Thymus (tissue), 14 donors: ENCODE measurements at places on chromosomes 3 and 15. TPM values are rescaled to one million over a fixed set of nuclear protein-coding genes. Genes with fewer than 3 reads are reported as not detected.

GRCh38 chr15:96158938-96159337, 171.6 kb upstream of the NR2F2 start:
- no peaks in the 10 kb centered on the region for H3K4me1 ChIP-seq
- no peak overlapping the region for H3K4me3 ChIP-seq
- no peak for DNase-seq
- no peaks in the 10 kb centered on the region for H3K36me3 ChIP-seq
- H3K27me3 ChIP-seq, result no peaks in the 10 kb centered on the region

The GPR176 gene
- 2.9 TPM for total RNA-seq

- DNase-seq, result no peak
- no peaks in the 10 kb centered on the region for H3K36me3 ChIP-seq
- no peaks in the 10 kb centered on the region for H3K4me1 ChIP-seq
- no peaks in the 10 kb centered on the region for H3K27me3 ChIP-seq
- H3K27ac ChIP-seq, result no peak overlapping the region
- H3K4me3 ChIP-seq, result no peak overlapping the region
These were observed 29.1 kb downstream of the FGD5 start for GRCh38 chr3:14847613-14848541.

DNA sequence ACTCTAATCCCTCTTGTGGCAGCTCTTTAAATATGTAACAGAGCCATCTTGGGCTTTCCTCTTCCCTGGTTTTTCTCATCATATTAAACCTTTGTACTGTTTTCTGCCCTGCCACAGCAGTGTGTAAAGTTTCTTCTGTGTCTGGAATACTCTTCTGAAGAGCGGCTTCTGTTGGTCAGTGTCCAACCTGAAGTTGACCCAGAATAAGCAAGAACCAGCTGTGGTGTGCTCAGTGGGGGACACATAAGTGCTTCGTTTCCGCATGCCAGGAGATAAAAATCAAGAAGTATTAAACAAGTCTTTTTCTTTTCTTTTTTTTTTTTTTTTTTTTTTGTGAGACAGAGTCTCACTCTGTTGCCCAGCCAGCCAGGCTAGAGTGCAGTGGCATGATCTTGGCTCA, 173.2 kb upstream of the CHRM5 start:
- H3K27ac ChIP-seq, result no peak overlapping the region
- no peaks in the 10 kb centered on the region for H3K4me1 ChIP-seq
- H3K36me3 ChIP-seq, result no peaks in the 10 kb centered on the region
- H3K27me3 ChIP-seq, result no peaks in the 10 kb centered on the region
- no peak overlapping the region for H3K4me3 ChIP-seq

DNA sequence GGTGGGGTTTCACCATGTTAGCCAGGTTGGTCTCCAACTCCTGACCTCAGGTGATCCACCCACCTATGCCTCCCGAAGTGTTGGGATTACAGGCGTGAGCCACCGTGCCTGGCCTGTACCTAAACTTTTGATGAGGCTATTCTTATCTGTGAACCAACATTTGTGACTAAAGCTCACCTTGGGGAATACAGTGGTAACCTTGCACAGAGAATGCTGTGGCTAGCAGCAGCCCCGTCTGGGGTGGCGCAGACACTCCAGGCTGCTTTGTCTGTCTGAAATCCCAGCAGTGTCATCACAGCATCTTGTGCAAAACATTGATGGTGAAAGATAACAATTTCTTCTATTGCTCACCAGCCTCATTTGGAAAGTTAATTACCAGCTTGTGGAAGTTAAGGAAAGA, 58.9 kb downstream of the CMTM8 start:
- H3K27ac ChIP-seq, result no peak overlapping the region

- peaks cover 7% of the 10 kb centered on the region for H3K4me1 ChIP-seq
- no peak overlapping the region for H3K4me3 ChIP-seq
- no peak overlapping the region for H3K27ac ChIP-seq
- no peak for DNase-seq
- no peaks in the 10 kb centered on the region for H3K27me3 ChIP-seq
These were observed 4.6 kb upstream of the PLA2G4B start for GRCh38 chr15:41834096-41834495.

- H3K27ac ChIP-seq, result no peak overlapping the region
- DNase-seq, result no peak
- no peaks in the 10 kb centered on the region for H3K36me3 ChIP-seq
- H3K4me1 ChIP-seq, result no peaks in the 10 kb centered on the region
These were observed 35.3 kb upstream of the MINAR1 start for GRCh38 chr15:79396850-79397249.

DNA sequence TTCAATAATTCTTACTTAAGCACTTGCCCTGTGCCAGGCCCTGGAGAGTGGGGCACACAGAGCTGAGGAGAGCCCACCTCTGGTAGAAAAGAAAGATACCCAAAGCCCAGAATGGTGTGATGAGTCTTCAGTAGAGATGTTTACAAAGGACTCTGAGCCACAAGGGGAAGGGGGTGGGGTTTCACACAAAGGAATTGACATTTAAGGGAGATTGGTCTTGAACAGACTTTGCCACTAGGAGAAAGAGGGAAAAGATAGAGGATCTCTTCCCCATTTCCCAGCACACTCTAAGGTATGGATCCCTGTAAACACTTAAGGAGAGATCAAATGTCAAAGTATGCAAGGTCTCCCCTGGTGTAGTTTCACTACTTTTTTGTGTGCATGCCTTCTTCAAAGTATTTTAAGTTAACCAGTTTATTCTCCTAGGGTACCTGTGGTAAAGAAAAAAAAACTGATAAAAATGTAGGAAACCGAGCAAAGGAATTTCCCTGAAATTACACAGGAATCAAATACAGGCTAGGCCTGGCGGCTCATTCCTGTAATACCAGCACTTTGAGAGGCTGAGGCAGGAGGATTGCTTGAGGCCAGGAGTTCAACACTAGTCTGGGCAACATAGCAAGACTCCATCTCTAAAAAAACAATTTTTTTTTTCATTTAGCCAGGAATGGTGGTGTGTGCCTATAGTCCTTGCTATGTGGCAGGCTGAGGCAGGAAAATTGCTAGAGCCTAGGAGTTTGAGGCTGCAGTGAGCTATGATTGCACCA, 117.6 kb upstream of the SKOR1 start:
- H3K4me1 ChIP-seq, result peaks cover 20% of the 10 kb centered on the region
- H3K27me3 ChIP-seq, result no peaks in the 10 kb centered on the region
- peaks cover 4% of the 10 kb centered on the region for H3K36me3 ChIP-seq
- H3K27ac ChIP-seq, result no peak overlapping the region

The PRKCD gene
- total RNA-seq, result 2.4 TPM

The ZNF717 gene
- 8.4 TPM for total RNA-seq

The GUCA1C gene
- not detected for total RNA-seq

DNA sequence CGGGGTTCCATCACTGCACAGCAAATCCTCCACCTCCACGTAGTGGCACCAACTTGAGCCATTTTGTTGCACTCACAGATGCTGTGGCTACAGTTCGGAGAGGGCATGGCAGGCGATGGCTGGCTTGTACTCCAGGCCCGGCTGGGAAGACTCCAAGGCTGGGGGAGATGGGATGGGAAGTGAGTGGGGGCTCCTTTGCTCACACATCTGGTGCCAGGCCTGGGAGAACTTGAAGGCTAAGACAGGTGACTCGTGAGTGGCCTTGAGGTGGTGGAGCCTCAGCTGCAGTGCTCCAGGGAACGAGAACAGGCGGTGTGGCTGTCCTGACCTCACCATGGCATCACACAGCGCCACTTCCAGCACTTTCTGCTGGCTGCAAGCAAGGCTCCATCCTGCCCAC, 87.9 kb downstream of the PLXNA1 start:
- no peak for DNase-seq
- H3K36me3 ChIP-seq, result no peaks in the 10 kb centered on the region
- no peaks in the 10 kb centered on the region for H3K27me3 ChIP-seq
- H3K27ac ChIP-seq, result no peak overlapping the region
- no peak overlapping the region for H3K4me3 ChIP-seq

DNA sequence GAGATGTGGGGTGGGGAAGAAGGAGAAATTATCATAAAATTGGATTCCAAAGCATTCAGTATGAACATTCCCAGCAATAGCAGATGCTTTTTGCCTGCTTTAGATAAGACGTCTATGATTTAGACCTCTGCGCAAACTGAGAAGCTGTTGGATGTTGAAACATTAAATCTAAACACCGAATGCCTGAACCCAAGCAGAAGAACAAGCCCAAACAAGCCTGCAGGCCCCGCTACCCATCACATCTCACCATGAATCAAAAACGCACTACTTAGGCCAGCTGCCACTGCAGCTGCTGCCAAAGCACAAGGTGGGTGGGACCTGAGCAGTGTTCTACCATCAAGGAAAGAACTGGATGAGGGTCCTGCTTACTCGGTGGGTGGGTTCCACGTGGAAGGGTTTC, 24.4 kb upstream of the THBS1 start:
- no peaks in the 10 kb centered on the region for H3K27me3 ChIP-seq
- no peaks in the 10 kb centered on the region for H3K36me3 ChIP-seq
- H3K4me3 ChIP-seq, result no peak overlapping the region
- no peak overlapping the region for H3K27ac ChIP-seq

The SMCO1 gene
- total RNA-seq, result not detected

GRCh38 chr3:17518189-17519059, 224.0 kb downstream of the TBC1D5 start:
- H3K27me3 ChIP-seq, result no peaks in the 10 kb centered on the region
- no peaks in the 10 kb centered on the region for H3K4me1 ChIP-seq
- H3K36me3 ChIP-seq, result no peaks in the 10 kb centered on the region

DNA sequence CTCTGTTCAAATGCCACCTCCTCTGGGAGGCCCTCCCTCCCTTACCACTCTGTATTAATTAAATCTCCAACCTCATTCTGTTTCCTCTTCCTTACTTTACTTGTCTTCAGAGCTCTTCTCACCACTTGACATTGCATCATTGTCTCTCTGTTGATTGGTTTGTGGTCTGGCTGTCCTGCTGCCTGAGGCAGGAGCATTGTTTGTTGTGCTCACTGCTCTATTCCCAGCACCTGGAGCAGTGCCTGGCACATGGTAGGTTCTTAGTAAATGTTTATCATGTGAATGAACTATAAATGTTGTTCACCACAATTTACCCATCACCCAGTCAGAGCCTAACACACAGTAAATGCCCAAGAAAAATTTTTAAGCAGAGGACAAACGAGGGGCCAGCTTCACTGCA, 6.7 kb upstream of the BFSP2 start:
- no peaks in the 10 kb centered on the region for H3K36me3 ChIP-seq
- no peak overlapping the region for H3K4me3 ChIP-seq
- no peaks in the 10 kb centered on the region for H3K27me3 ChIP-seq
- DNase-seq, result no peak
- H3K4me1 ChIP-seq, result no peaks in the 10 kb centered on the region

The PTX3 gene
- 1.2 TPM for total RNA-seq

DNA sequence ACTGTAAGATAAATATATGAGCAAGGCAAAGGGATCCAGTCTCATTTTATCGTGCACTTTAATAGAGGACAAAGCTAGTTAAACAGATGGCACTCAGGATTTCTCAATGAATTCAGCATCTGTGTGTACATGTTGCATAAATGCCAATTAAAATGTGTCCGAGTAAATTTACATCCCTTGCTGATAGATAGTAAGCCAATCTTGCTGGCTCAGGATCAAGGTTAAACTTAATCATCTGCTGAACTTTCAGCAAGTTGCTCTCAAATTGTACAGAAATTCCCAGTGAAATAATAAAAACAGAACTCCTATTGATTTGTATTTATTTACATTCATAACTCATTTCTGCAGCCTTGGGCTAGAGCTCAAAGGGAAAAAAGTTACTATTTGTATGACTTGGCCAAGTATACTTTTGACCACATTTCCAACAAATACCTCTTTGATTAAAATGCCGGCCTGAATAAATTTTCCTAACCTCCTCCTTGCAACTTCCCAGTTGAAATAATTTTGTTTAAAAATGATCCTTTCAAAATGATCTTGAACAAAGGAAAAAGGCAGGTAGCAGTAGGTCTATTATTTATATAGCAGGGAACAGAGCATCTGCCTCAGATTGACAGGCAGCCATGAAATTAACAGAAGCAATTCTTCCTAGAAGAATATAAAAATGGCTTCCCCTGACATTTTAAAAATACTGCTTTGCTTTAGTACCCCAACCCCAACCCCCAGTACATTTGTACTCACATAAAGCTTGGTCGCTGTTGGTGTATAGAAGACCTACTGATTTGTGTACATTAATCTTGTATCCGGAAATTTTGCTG, 1001.9 kb downstream of the ROBO1 start:
- no peaks in the 10 kb centered on the region for H3K36me3 ChIP-seq
- no peaks in the 10 kb centered on the region for H3K4me1 ChIP-seq
- H3K27ac ChIP-seq, result no peak overlapping the region
- H3K4me3 ChIP-seq, result no peak overlapping the region

The LRRN1 gene
- 5.1 TPM for total RNA-seq

- H3K4me1 ChIP-seq, result no peaks in the 10 kb centered on the region
- no peaks in the 10 kb centered on the region for H3K27me3 ChIP-seq
- H3K4me3 ChIP-seq, result no peak overlapping the region
- peaks cover 30% of the 10 kb centered on the region for H3K36me3 ChIP-seq
- DNase-seq, result no peak
These were observed 23.1 kb upstream of the BSN start for GRCh38 chr3:49531218-49531617.

GRCh38 chr3:45774581-45775521, 21.5 kb downstream of the SLC6A20 start:
- H3K27ac ChIP-seq, result no peak overlapping the region
- no peak for DNase-seq
- H3K36me3 ChIP-seq, result no peaks in the 10 kb centered on the region

DNA sequence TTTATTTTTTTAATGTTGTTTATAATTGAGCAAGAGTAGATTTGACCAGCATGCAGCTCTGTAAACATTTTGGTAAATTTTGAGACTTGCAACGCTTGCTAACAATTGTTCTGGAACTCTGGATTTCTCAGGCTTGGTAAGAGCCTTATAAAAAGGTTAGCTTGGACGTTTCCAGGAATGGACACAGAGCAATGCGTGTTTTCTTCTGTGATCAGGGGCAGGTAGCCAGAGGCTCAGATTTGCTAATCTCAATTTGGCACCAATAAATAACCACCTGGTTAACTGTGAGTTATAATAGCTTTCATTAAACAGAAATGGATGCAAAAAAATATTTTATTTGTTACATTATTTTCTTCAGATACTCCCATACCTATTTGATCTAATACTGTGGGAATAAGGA, 39.8 kb downstream of the CADM2 start:
- no peak overlapping the region for H3K4me3 ChIP-seq
- no peaks in the 10 kb centered on the region for H3K4me1 ChIP-seq
- no peak overlapping the region for H3K27ac ChIP-seq
- H3K36me3 ChIP-seq, result no peaks in the 10 kb centered on the region
- no peak for DNase-seq

The SLITRK3 gene
- 0.14 TPM for total RNA-seq

The CSTA gene
- 48.2 TPM for total RNA-seq

The CYP8B1 gene
- total RNA-seq, result not detected

GRCh38 chr3:36648241-36649034, 115.9 kb downstream of the DCLK3 start:
- no peaks in the 10 kb centered on the region for H3K4me1 ChIP-seq
- H3K27me3 ChIP-seq, result no peaks in the 10 kb centered on the region
- no peak overlapping the region for H3K4me3 ChIP-seq
- H3K36me3 ChIP-seq, result no peaks in the 10 kb centered on the region

The ANKUB1 gene
- not detected for total RNA-seq

- no peaks in the 10 kb centered on the region for H3K4me1 ChIP-seq
- H3K27me3 ChIP-seq, result no peaks in the 10 kb centered on the region
- no peak overlapping the region for H3K27ac ChIP-seq
These were observed 185.9 kb downstream of the MEIS2 start for GRCh38 chr15:36914466-36914865.
